ENCODE measurements at places on chromosomes 4 and X. TPM values are rescaled to one million over a fixed set of nuclear protein-coding genes. Genes with fewer than 3 reads are reported as not detected.

DCAF8L1 gene
- total RNA-seq = not detected

TFDP3 gene
- not detected for total RNA-seq

PHOX2B gene
- not detected for total RNA-seq

LPAR4 gene
- total RNA-seq = 1.2 TPM

LRAT gene
- not detected for total RNA-seq

POLN gene
- 5.6 TPM for total RNA-seq

MMRN1 gene
- total RNA-seq = 1,074 TPM

MAP3K15 gene
- 0.13 TPM for total RNA-seq
